CD4-positive, alpha-beta T cell treated with Interleukin-15 for 4 hours (primary cell): ENCODE measurements at places on chromosomes 7 and 10.
A peak's percentile ranks its signal among the peaks of the same experiment; 100 is the strongest.

- no peak for DNase-seq
These were observed 51.5 kb downstream of the PIP4K2A start for GRCh38 chr10:22662733-22663330.

DNA sequence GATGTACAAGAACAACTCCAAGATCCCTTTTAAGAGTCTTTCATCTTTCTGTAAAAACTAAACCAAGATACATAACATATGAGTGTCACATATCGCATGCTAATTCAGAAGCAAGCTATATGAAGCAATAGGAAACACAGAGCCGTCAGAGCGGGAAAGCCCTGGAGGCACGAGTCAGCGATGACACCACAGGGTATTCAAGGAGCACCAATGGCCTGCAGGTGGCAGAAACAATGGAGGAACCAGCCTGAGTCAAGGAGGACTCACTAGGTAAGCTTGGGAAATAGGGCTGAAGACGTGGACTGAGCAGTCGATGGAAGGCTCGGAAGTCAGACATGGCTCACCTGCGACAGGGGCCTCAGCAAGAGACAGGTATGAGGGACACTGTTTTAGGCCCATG is 214.4 kb downstream of the FAM107B start:
- DNase-seq = peak; percentile 74

GRCh38 chr7:114835303-114835702 is 86.6 kb upstream of the MDFIC start:
- DNase-seq = no peak

GRCh38 chr7:36278620-36279172 is 111.0 kb upstream of the ANLN start:
- no peak for DNase-seq

GRCh38 chr7:148871030-148871429 is 13.1 kb downstream of the EZH2 start:
- DNase-seq = no peak

DNA sequence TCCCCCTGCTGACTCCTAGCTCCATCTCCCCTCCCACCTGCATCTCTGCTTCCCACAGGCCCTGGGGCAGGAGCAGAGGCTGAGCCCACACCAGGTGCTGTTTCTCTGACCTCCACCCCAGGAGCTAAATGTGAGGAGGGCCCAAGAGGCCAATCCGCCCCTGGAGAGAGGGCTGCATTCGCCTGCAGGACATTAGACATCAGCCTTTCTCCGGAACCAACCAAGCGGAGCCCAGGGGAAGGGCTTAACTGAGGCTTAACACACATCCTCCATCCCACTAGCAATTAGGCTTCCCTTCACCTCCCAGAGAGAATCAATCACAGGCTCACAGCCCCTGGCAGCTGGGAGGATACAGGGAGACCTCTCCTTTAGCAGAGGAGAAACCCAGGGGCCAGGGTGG is 50.5 kb downstream of the SH3PXD2A start:
- DNase-seq = no peak

DNA sequence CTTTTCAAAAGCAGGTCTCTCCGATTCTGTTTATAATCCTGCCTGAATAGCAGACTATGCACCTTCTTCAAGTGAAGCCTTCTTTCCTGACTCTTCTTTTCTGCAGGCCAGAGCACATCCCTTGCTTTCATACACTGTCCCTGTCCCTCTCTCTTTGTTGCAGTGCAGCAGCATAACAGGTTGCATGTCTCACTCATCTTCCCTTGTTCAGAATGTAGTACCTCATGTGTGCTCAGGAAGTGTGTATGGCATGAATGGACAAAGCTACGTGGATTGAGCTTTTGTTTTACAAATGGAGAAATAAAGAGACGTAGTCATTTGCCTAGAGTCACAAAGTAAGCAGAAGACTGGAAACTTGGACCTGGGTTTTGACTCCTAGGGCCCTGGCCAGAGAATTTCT is 68.0 kb downstream of the PTPRZ1 start:
- no peak for DNase-seq

- DNase-seq = no peak
These were observed 135.1 kb downstream of the CHN2 start for GRCh38 chr7:29329686-29330085.

DNA sequence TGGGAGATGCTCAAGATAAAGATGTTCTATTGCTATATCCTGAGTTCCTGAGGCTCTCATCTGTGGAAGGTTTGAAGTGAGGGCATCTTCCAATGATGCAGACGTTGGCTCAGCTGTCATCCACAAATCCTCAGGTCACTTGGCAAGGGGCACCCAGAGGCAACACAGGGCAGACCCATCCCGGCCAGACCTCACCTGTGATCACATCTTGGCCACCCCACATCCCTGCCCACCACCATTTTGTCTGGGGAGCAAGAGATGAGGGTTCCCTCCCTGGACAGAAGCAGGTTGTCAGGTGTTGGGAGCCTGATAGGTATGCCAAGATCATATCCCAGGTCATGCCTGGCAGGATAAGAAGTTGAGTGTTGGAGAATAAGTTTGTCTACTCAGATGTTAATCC is 918.2 kb upstream of the ZNF722 start:
- no peak for DNase-seq

- DNase-seq = no peak
These were observed 968 bp upstream of the INMT start for GRCh38 chr7:30750683-30751650.

DNA sequence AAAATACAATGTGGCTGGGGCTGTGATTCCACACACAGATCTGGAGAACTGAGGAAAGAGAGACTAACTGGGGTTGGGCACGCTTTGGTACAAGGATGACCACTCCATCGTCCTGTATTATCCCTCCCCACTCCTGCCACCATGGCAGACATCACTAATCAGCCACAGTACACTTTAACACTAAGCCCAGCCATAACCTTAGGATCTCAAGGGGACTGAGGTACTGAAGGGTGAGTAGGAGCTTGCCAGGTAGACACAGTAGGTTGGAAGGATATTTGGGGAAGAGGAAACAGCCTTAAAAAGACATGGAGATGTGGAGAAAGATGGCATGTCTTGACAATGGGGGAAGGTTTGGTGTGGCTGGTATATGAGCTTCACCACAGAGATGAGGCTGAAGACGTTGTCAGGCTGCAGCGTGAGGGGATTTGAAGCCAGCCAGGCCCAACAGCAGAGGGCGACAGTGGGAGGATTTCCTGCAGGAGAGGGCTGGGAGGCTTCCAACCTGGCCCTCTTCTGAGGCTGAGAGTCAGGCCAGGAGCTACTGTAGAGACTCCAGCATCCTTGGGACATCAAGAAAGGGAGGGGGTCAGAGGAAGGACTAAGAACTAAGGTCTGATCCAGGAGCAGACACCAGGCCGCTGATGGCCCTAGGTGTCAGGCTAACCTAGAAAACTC is 58.6 kb upstream of the COL13A1 start:
- no peak for DNase-seq

GRCh38 chr7:90824386-90825307 is 228.5 kb downstream of the CDK14 start:
- DNase-seq = no peak

DNA sequence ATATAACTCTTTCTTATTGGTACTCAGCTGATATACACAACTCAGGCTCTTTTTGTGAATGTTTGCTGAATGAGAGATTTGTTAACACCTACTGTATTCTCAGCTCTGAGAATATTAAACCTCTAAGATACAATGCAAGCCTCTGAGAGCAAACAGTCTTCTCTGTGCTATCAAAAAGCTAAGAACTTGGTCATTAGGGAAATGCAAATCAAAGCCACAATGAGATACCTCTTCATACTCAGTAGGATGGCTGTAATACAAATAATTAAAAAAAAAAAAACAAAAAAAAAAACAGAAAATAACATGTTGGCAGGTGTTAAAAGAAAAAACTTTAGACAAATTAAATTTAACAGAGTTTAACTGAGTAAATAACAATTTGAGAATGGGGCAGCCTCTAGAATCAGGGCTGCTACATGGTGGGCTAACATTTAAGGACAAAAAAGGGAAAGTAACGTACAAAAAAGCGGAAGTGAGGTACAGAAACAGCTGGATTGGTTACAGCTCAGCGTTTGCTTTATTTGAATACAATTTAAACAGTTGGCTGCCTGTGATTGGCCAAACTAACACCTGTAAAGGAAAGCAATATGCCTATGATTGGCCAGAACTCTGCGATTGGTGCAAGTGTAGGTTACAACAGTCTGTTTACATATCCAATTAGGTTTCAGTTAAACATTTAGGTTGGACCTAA is 14.8 kb upstream of the MTURN start:
- DNase-seq = no peak

- no peak for DNase-seq
These were observed 2.9 kb upstream of the ATP6V0E2 start for GRCh38 chr7:149870701-149871483.

DNA sequence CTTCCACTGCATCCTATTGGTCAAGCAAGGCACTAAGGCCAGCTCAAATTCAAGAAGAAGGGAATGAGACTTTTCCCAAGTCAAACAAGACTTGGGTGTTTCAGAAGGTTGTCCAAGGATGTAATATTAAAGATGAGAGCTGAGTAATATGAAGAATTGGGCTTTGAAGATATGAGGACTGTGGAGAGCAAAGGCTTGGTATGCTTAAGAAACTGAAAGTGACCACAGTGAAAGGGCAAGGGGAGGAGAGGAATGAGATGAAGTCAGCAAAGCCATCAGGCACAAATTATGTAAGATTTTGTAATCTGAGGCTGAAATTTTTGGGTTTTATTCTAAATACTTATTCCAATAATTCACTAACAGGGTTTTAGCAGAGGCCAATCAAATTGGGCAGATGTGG is 38.6 kb upstream of the NPY start:
- DNase-seq = no peak

DNA sequence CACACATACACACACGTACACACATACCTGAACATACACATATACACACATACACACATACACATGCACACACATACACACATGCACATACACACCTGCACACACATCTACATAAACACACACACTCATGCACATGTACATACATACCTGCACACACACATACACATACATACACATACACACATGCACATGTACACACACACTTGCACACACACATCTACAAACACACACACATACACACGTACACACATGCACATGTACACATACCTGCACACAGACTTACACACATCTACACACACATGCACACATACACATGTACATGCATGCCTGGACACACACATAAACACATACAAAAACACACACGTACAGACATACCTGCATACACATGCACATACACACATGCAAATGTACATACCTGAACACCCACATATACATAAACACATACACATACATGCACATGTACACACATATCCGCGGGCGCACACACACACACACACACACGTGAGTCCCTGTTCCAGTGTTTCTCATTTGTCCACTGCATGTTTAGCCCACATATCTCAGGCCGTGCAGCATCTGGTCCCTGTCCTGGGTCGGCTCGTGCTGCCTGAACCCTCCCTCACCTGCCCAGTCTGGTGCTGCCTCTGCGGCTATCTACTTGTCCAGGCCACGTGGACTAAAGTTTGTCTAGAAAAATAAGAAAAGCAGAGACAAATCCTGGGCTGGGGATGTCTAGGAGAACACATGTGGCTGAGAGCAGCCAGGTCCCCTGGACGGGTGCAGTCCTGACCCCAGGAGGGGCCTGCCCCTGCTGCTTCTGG is 238.7 kb downstream of the TCERG1L start:
- no peak for DNase-seq

GRCh38 chr7:158343526-158343925 is 244.1 kb downstream of the PTPRN2 start:
- no peak for DNase-seq

- no peak for DNase-seq
These were observed 311.1 kb upstream of the ADARB2 start for GRCh38 chr10:2048337-2048973.

GRCh38 chr10:29839826-29840515 is 205.2 kb upstream of the SVIL start:
- no peak for DNase-seq

DNA sequence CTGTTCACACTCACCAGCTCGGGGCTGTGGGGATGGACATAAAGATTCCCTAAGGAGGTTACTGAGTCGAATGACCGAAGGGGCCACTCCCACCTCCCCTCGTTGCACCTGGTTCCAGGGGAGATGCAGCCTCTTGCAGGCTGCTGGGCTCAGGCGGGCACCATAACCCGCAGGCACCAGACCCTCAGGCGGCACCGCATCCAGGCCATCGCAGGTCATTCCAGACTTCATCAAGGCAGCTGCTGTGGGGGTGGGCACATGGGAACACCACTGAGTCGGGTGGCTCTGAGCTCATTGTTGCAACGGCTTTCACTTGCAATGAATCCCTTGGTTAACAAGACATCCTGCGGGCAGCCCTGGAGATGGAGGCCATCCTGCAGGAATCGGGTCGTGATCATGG is 221.7 kb downstream of the TCERG1L start:
- DNase-seq = no peak
